ENCODE measurements at places on chromosomes 5 and 9. TPM values are rescaled to one million over a fixed set of nuclear protein-coding genes. Genes with fewer than 3 reads are reported as not detected.

TRIM52 gene
- 18.2 TPM for total RNA-seq

ZNF883 gene
- total RNA-seq = not detected

ERGIC1 gene
- total RNA-seq = 248 TPM

TBC1D2 gene
- total RNA-seq = 21.9 TPM

SNX24 gene
- total RNA-seq = 5.0 TPM

FBXO4 gene
- total RNA-seq = 16.7 TPM

Data from adrenal gland (tissue), 19 donors.